K562 (cell line): ENCODE measurements at places on chromosomes 12 and 14.

- H3K4me1 ChIP-seq, result no peaks in the 10 kb centered on the region
- H3K27me3 ChIP-seq, result no peaks in the 10 kb centered on the region
- no peaks in the 10 kb centered on the region; the same call in 2 of the 3 replicates for H3K36me3 ChIP-seq
- H3K4me3 ChIP-seq, result no peak overlapping the region
- no peak for DNase-seq
These were observed 68.7 kb downstream of the PLEKHA5 start for GRCh38 chr12:19198272-19198671.

GRCh38 chr12:60308366-60308991 lies 712.6 kb downstream of the SLC16A7 start:
- H3K4me1 ChIP-seq, result no peaks in the 10 kb centered on the region
- H3K27me3 ChIP-seq, result no peaks in the 10 kb centered on the region
- H3K4me3 ChIP-seq, result no peak overlapping the region
- DNase-seq, result no peak
- H3K27ac ChIP-seq, result no peak overlapping the region
- no peaks in the 10 kb centered on the region for H3K36me3 ChIP-seq

DNA sequence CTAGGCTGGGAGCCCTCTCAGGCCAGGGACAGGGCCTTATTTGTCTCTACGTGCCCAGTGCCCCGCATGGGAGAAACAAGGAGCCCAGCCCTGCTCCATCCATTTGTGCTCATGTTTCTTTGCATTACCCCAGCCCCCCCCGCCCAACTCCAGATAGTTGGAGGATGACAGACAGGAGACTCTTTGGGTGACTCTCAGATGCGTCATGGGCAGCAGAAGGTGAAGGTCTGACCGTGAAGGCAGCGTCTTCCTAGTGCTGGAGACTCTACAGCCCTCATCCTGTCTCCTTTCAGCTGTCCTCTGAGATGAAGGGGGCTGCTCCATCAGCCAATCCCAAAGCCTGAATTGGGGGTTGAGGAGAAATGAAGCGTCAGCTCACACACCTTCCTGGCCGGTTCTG lies 283 bp upstream of the PSMB11 start:
- H3K4me1 ChIP-seq, result peaks cover 31% of the 10 kb centered on the region
- H3K27me3 ChIP-seq, result no peaks in the 10 kb centered on the region
- no peak overlapping the region for H3K4me3 ChIP-seq
- H3K27ac ChIP-seq, result no peak overlapping the region
- no peak for DNase-seq

GRCh38 chr12:42396473-42397259 lies 70.7 kb downstream of the PPHLN1 start:
- H3K4me3 ChIP-seq, result no peak overlapping the region
- H3K27me3 ChIP-seq, result no peaks in the 10 kb centered on the region
- peaks cover 46% of the 10 kb centered on the region for H3K36me3 ChIP-seq
- no peaks in the 10 kb centered on the region for H3K4me1 ChIP-seq
- no peak overlapping the region for H3K27ac ChIP-seq

GRCh38 chr12:778615-779014 lies 26.2 kb downstream of the WNK1 start:
- no peaks in the 10 kb centered on the region; the same call in 1 of the 2 replicates for H3K4me1 ChIP-seq
- no peak overlapping the region for H3K4me3 ChIP-seq
- no peak overlapping the region for H3K27ac ChIP-seq
- no peak for DNase-seq
- H3K36me3 ChIP-seq, result no peaks in the 10 kb centered on the region
- H3K27me3 ChIP-seq, result no peaks in the 10 kb centered on the region

DNA sequence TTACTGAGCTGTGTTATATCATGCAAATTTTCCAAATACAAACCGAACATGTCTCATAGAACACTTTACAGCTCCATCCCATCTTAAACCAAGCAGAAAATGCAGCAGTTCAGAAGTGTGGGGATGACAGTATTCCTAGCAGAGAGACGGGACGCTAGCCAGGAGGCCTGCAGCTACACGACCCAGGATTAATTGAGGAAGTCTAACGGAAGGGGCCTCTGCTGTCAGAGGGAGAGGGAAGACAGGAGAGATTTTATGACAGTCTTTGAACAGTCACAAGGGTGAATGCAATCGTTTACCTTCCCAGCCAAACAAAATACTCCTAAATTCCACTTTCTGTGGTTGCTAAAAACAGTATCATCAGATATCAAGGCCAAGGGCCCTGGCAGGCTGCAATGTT lies 261.9 kb downstream of the TMEM132D start:
- no peak overlapping the region for H3K27ac ChIP-seq
- no peaks in the 10 kb centered on the region; the same call in 1 of the 2 replicates for H3K4me1 ChIP-seq
- H3K27me3 ChIP-seq, result no peaks in the 10 kb centered on the region; the same call in 2 of the 3 replicates

GRCh38 chr14:53824061-53824460 lies 132.6 kb downstream of the BMP4 start:
- no peak for DNase-seq
- H3K4me3 ChIP-seq, result no peak overlapping the region
- H3K27me3 ChIP-seq, result no peaks in the 10 kb centered on the region
- no peaks in the 10 kb centered on the region for H3K36me3 ChIP-seq
- no peak overlapping the region for H3K27ac ChIP-seq

DNA sequence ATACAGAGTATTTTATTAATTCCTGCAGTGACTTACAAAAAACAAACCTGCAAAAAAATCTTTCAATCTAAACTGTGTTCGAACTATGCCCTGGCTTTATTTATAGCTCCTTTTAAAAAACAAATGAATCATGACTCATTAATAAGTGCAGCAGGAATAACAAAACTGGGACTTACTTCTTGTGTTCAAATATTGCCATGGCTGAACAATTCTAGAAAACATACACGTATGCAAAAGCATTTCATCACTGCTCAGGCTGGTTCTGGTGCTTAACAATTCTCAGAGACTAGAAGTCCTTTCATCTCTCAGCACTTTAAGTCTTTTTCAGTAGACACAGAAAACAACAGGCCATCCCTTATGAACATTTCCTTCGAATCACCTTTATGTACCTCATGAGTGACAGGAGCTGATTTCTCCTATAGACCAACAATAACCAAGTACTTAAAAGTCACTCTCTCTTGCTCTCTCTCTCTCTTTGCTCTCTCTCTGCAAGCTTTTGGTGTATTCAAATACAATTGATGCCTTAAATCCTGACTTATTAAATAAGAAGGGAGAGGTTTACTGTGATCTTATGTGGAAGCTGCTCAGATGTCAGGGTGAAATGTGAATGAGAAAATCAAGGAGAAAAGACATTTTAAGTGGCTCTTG lies 268.8 kb downstream of the TTC8 start:
- no peak overlapping the region for H3K27ac ChIP-seq
- no peak for DNase-seq
- H3K27me3 ChIP-seq, result no peaks in the 10 kb centered on the region
- no peak overlapping the region for H3K4me3 ChIP-seq
- no peaks in the 10 kb centered on the region for H3K36me3 ChIP-seq

- no peaks in the 10 kb centered on the region for H3K36me3 ChIP-seq
- DNase-seq, result no peak
- H3K4me3 ChIP-seq, result no peak overlapping the region
- no peaks in the 10 kb centered on the region for H3K27me3 ChIP-seq
These were observed 92.7 kb upstream of the PLEKHA5 start for GRCh38 chr12:19036673-19037357.

DNA sequence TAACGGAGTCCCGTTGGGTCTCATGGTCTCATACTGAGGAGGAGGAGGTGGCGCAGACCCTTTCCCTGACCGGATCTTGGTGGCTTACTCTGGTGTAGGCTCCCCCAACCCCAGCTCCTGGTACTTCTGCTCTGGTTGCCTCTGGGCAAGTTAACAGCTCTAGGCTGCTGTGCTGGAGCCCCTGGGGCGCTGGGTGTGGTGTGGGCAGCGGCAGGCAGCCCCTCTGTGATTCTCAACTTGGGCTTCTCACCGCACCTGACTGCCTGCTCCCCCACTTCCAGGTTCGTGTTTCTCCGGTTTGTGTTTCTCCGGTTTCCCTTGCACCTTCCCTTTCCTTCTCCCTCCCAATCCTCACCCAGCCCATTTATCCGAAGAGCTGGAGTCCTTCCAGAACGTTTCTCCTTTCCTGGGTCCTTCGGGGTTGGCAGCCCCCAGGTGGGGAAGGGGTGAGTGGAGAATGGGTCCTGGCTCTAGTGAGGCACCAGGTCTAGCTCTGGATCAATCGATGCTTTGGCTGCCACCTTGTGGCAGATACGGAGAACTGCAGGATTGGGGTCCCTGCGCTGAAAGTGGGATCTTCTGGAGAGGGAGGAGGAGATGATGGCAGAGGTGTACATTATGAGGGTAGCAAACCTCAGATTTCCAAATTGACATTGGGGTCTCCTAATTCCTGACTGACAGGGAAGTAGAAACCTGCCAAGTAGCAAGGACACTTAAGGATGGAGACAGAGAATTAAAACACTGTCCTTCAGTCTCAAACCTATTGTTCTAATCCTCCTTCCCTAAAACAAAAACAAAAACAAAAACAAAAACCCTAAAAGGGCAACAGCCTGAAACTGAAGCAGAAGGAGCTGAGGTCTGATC lies 8.3 kb downstream of the CISTR start:
- H3K27me3 ChIP-seq, result peaks cover 42% of the 10 kb centered on the region
- H3K4me1 ChIP-seq, result peaks cover 11% of the 10 kb centered on the region
- no peak overlapping the region for H3K27ac ChIP-seq
- DNase-seq, result peak; percentile 87

- H3K4me1 ChIP-seq, result no peaks in the 10 kb centered on the region
- no peaks in the 10 kb centered on the region for H3K27me3 ChIP-seq
- no peaks in the 10 kb centered on the region for H3K36me3 ChIP-seq
- H3K4me3 ChIP-seq, result no peak overlapping the region
- no peak for DNase-seq
- H3K27ac ChIP-seq, result no peak overlapping the region
These were observed 54.1 kb downstream of the GRIP1 start for GRCh38 chr12:66624806-66625205.

DNA sequence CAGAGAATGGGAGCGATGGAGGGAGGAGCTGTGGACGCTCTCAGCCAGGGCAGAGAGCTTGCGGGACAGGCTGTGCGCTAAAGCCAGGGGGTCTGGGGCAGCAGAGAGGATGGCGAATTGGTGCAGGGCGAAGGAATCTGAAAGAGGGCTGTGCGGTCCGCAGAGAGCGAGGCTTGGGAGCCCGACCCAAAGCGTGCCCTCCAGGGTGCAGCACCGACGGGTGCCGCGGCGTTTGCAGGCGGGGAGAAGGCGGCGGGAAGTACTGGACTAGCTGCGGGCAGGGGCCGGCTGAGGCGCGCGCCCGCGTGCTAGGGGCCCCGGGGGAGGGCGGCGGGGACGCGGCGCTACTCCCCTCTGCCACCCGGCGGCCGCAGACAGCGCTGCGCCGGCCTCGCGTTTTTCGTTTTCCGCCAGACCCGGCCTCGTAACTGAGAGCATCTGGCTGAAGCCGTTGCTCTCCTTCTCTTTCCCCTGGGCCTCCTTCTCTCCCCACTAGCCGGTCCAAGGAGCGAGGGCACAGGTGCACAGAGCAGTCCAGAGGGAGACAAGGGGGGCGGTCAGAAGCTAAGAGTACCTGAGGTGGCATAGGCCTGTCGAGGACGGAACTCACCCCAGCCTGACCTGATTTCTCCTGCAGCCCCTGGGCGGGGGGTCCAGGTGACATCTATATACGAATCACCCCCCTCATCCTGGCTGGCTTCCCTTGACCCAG lies 24.9 kb downstream of the SLC6A12 start:
- no peaks in the 10 kb centered on the region for H3K36me3 ChIP-seq
- no peak overlapping the region; the same call in 1 of the 2 replicates for H3K4me3 ChIP-seq

GRCh38 chr14:64844969-64845536 lies 34.7 kb downstream of the SPTB start:
- H3K27ac ChIP-seq, result peak overlapping the region; percentile 48
- peaks cover 64% of the 10 kb centered on the region; the same call in 2 of the 3 replicates for H3K4me1 ChIP-seq
- no peaks in the 10 kb centered on the region for H3K27me3 ChIP-seq
- H3K4me3 ChIP-seq, result no peak overlapping the region; the same call in 1 of the 2 replicates
- H3K36me3 ChIP-seq, result peaks cover 6% of the 10 kb centered on the region; the same call in 1 of the 3 replicates
- DNase-seq, result peak; percentile 73

DNA sequence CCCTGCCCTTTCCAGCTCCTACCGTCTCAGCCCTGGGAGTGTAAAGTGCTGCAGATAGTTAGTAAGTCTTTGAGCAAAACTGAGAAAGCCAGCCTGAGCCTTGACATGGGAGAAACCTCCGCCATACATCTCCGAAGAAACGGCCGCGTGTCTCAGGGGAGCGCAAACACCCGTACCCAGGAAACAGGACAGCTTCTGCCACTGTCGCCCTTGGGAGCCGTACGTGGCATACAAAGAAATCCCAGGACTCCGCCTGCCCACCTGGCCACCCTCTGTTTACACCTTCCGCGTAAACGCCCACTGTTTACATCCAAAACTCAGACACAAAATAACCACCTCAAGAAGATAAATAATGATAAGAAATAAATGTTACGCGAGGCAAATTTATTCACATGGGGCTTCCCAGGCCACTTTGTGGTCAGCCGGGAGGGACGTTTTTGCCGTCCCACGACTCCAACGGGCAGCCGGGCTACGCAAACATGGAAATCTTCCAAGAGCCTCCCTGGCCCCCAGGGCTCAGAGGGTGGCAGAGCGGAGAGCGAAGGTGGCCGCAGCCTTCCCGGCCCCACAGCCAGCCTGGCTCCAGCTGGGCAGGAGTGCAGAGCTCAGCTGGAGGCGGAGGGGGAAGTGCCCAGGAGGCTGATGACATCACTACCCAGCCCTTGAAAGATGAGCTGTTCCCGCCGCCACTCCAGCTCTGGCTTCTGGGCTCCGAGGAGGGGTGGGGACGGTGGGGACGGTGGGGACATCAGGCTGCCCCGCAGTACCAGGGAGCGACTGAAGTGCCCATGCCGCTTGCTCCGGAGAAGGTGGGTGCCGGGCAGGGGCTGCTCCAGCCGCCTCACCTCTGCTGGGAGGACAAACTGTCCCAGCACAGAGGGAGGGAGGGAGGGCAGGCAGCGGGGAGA lies at the start of gene BDKRB2:
TSS of gene BDKRB2 (plus strand) at position 689 of the 908 bp plus-strand sequence. CDS start 32,269 bp downstream, outside the sequence.
- H3K4me1 ChIP-seq, result no peaks in the 10 kb centered on the region
- DNase-seq, result peak; percentile 10
- no peaks in the 10 kb centered on the region for H3K36me3 ChIP-seq
- no peak within 1 kb of the TSS for H3K4me3 ChIP-seq
- H3K27ac ChIP-seq, result no peak within 1 kb of the TSS
- H3K27me3 ChIP-seq, result peaks cover 53% of the 10 kb centered on the region

GRCh38 chr14:41668356-41668755 lies 61.7 kb downstream of the LRFN5 start:
- no peaks in the 10 kb centered on the region for H3K4me1 ChIP-seq
- no peak overlapping the region for H3K27ac ChIP-seq
- H3K36me3 ChIP-seq, result no peaks in the 10 kb centered on the region
- H3K27me3 ChIP-seq, result no peaks in the 10 kb centered on the region
- DNase-seq, result no peak
- H3K4me3 ChIP-seq, result no peak overlapping the region

- peaks cover 3% of the 10 kb centered on the region for H3K4me1 ChIP-seq
- H3K27me3 ChIP-seq, result no peaks in the 10 kb centered on the region
- H3K27ac ChIP-seq, result no peak overlapping the region
- peaks cover 7% of the 10 kb centered on the region; the same call in 1 of the 3 replicates for H3K36me3 ChIP-seq
These were observed 14.1 kb downstream of the FBXW8 start for GRCh38 chr12:116924558-116925453.

DNA sequence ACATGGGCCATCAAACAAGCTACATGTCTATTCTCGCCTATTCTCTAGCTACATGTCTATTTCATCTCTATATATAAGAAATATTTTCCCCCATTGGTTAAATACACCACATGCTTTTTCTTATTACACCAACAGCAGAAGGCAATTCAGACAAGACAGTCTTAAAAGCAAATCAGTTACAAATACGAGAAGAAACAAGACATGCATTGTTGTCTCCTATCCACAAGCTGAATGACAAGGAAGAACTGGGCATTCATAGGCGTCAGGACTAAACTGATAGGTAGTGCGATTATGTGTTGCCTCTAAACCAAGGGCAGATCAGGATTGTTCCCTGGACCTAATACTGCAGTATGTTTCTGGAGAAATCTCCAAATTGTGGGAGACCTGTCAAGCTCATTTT lies 19.4 kb downstream of the SLC2A13 start:
- no peaks in the 10 kb centered on the region for H3K4me1 ChIP-seq
- no peak overlapping the region for H3K4me3 ChIP-seq
- H3K27me3 ChIP-seq, result no peaks in the 10 kb centered on the region
- peaks cover 6% of the 10 kb centered on the region; the same call in 1 of the 3 replicates for H3K36me3 ChIP-seq
- no peak for DNase-seq
- H3K27ac ChIP-seq, result no peak overlapping the region
